Progenitor cell of endocrine pancreas (in vitro differentiated cells): ENCODE measurements at places on chromosomes 1 and 21.

- no peak for DNase-seq
These were observed 524 bp downstream of the COPA start for GRCh38 chr1:160342526-160342925.

GRCh38 chr1:211920141-211920572 lies 89.6 kb upstream of the LPGAT1 start:
- no peak for DNase-seq

DNA sequence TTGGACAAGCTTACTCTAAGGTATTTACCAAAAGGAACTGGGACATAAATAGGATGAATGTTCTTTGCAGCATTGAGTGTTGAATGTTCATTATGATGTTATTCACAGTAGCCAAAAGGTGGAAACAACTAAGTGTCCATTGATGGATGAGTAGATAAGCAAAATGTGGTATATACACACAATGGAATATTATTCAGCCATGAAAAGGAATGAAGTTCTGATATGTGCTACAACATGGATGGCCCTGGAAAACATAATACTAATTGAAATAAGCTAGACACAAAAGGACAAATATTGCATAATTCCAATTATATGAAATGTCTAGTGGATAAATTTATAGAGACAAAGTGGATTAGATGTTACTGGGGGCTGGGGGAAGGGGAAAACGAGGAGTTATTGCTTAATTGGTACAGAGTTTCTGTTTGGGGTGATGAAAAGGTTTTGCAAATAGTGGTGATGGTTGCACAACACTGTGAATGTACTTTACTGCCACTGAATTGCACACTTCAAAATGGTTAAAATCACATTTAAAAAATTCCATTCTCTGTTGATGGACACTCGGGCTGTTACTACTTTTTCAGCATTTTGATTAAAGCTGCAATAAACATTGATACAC lies 2.9 kb downstream of the MTARC1 start:
- no peak for DNase-seq

DNA sequence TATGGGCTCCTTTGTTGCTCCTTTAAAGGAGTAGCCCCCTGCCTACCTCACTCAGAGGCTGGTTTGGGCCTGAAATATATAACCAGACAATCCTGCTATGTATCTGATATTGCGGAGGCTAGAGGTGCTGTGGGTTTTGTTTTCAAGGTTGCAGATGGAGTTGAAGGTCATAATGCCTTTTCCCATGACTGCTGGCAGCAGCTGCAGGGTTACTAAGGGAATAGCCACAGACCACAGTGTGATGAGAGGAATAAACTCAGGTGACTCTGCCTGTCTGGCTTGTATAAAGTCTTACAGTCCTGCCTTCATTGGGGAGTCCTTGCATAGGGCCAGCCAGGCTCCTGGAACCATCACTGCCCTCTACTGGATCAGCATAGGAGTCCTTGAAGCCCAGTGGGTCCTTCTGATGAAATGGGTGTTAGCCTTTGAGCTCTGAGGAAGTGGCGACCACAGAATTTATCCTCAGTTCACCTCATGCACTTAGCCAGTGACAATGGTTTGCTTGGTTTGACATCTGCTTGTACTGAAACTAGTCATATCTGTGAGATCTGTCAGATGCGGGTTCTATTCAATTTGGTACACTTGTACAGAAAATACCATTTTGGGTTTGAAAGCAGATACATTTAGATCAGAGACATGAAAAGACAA lies 174.4 kb upstream of the HMCN1 start:
- no peak for DNase-seq

GRCh38 chr1:200909757-200910239 lies 15.1 kb downstream of the INAVA start:
- no peak for DNase-seq

DNA sequence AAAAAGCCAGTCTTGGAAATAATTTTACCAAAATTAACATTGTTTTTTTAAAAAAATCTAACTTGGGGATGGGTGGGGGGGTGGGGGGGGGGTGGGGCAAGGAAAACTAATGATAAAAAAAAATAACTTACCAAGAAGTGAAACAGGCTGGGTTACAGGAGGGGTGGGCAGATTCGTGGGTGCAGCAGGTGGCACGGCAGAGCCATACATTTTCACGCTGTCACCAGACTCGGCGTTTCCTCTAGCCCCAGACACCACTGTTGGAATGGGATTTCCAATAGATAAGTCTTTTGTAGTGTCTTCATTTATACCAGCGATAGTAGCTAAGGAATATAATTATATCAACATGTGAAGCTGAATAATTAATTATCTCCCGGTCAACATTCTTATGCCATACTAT lies 25.4 kb downstream of the SOD1 start:
- DNase-seq, result no peak
